Femur (tissue), 1 donor: ENCODE measurements at places on chromosomes 2 and 18.
A peak's percentile ranks its signal among the peaks of the same experiment; 100 is the strongest.

DNA sequence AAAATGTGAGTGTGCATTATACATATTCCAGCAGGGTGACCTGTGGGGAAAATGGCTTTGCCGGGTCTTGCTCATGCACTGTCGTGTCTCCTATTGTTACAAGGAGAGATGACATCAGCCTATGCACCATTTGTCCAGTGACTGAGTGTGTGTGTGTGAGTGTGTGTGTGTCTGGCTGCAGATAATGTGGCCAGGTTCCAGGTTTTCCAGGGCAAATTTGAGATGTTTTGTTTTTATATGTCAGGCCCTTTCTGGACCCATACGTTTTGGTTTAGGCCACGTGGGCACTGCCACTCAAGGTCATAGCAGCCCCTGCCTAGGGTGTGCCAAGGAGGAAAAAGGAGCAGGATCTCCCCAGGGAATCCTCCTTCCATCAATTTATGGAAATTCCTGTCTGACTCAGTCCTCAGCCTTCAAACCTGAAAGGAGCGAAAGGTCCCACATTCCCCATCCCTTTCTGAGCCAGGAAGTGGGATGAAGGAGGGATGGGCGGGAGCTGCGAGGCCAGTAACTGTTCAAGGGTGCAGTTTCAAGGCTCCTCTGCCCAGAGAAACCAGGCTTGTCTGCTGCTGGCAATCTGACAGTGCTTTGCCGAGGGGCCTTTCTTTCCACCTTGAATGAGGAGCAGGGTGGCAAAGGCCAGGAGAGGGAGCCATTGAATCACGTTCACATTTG, 93.0 kb upstream of the SMAD2 start:
- peak; percentile 67 for DNase-seq

- DNase-seq = no peak
These were observed 49.3 kb upstream of the ACVR1C start for GRCh38 chr2:157677941-157678340.

GRCh38 chr2:112750560-112750843, 13.9 kb downstream of the CKAP2L start:
- no peak for DNase-seq

DNA sequence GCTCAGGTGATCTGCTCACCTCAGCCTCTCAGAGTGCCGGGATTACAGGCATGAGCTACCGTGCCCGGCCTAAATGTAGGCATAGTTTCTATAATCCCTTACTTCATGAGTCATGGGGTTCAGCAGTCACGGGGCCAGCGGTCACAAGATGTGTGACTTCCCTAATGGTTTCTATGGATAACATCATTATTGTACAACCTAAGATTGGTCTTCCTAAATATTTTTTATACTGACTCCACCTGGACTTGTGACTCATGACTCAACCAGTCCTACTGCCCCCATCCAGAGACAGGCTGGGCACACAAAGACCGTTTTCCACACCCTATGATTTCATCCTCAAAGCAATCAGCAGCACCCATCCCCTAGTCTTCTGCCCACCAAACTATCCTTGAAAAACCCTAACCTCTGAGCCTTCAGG, 15.9 kb downstream of the FAM210A start:
- DNase-seq = no peak

- no peak for DNase-seq
These were observed 5.6 kb downstream of the PPP4R1 start for GRCh38 chr18:9608728-9609127.

DNA sequence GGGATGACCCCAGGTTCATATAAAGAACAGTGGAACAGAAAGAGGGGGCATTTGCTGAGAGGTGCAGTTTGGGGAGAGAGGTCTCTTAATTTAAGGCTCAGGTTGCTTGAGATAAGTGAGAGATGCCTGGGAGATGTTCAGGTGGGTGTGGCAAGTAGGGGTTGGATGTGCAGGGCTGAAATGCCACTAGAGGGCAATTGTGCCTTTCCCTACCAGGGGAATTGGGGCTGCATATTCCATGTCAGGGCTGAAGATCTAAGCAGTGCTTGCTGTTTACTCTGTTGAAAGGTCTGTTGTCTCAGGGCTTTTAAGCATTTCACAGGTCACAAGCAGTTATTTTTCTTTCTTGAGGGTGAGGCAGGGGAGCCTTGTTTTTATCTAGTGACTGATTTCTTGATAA, 7.8 kb downstream of the CCDC85A start:
- no peak for DNase-seq
